ENCODE measurements at places on chromosomes 12 and 14. TPM values are rescaled to one million over a fixed set of nuclear protein-coding genes. Genes with fewer than 3 reads are reported as not detected.

Gene EIF2S3B
- total RNA-seq: 0.87 TPM

GRCh38 chr12:85273381-85274314, 6.4 kb upstream of the ALX1 start:
- H3K4me1 ChIP-seq: peaks cover 3% of the 10 kb centered on the region
- no peaks in the 10 kb centered on the region for H3K36me3 ChIP-seq
- no peak overlapping the region for H3K27ac ChIP-seq
- peaks cover 41% of the 10 kb centered on the region for H3K27me3 ChIP-seq

Gene CLEC2A
- not detected for total RNA-seq

GRCh38 chr14:56135668-56136067, 17.5 kb downstream of the PELI2 start:
- H3K27me3 ChIP-seq: peaks cover 12% of the 10 kb centered on the region
- H3K4me3 ChIP-seq: no peak overlapping the region
- DNase-seq: no peak

DNA sequence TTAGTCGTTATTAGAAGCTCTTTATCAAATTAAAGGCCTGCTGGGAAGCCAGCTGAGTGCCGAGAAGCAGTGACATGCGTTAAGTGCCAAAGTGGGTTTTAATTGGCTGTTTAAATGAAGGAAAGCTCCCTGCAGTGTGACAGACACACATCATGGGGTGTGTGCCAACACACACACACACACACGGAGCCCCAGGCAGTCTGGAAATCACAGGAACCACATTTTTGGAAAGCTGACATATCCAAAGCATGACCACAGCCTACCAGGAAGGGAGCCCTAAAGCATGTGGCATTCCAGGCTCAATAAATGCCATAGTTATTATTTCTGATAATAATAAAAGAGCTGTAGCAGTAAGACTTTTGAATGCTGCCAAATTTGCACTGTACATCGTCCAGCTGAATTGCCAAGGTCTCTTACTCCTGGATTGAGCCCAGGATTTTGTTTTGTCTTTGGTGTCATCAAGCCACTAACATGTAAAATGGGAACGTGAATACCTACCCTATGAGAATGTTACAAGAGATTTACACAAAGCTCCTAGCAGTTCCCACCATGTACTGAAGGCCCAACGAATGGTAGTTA, 135.1 kb downstream of the TMEM30B start:
- peaks cover 2% of the 10 kb centered on the region for H3K36me3 ChIP-seq
- no peak for DNase-seq
- no peaks in the 10 kb centered on the region for H3K4me1 ChIP-seq
- peaks cover 20% of the 10 kb centered on the region for H3K27me3 ChIP-seq

Gene GPR84
- total RNA-seq: 0.32 TPM

- H3K36me3 ChIP-seq: peaks cover 2% of the 10 kb centered on the region
- DNase-seq: no peak
- H3K27ac ChIP-seq: peak overlapping the region; percentile 94
- H3K4me3 ChIP-seq: peak overlapping the region; percentile 77
- H3K4me1 ChIP-seq: peaks cover 56% of the 10 kb centered on the region
These were observed 3.4 kb upstream of the IRF2BPL start for GRCh38 chr14:77031759-77032490.

GRCh38 chr12:51187370-51187987, 14.5 kb upstream of the TFCP2 start:
- no peak for DNase-seq
- H3K27me3 ChIP-seq: no peaks in the 10 kb centered on the region
- no peak overlapping the region for H3K4me3 ChIP-seq
- peaks cover 7% of the 10 kb centered on the region for H3K4me1 ChIP-seq

DNA sequence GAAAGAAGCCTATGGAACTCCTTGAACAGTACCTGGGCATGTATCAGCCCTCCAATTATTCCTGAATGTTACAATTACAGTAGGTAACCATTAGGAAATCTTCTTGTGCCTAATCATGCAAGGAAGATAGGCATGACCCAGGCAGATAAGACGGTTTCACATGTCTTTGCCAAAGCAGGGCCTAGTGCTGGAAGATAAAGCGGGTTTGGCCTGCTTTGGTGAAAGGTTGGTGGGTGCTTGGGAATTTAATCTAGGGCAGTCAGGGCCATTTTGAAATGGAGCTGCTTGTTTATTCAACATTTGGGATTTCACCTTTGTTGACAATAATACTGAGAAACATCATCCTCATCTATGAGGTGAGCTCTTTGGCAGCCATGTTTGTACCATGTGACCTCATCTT, 12.5 kb upstream of the SRSF5 start:
- H3K27me3 ChIP-seq: no peaks in the 10 kb centered on the region
- no peak overlapping the region for H3K4me3 ChIP-seq
- H3K27ac ChIP-seq: no peak overlapping the region
- peaks cover 11% of the 10 kb centered on the region for H3K4me1 ChIP-seq
- DNase-seq: peak; percentile 15

Gene KRT82
- total RNA-seq: not detected

Gene DPF3
- total RNA-seq: 12.2 TPM

GRCh38 chr14:93007225-93007997, 84.5 kb downstream of the CHGA start:
- peaks cover 16% of the 10 kb centered on the region for H3K4me1 ChIP-seq
- DNase-seq: no peak
- H3K27ac ChIP-seq: no peak overlapping the region
- H3K27me3 ChIP-seq: no peaks in the 10 kb centered on the region
- no peak overlapping the region for H3K4me3 ChIP-seq
- no peaks in the 10 kb centered on the region for H3K36me3 ChIP-seq
